ENCODE measurements at places on chromosomes 1 and 21. TPM values are rescaled to one million over a fixed set of nuclear protein-coding genes. Genes with fewer than 3 reads are reported as not detected.

DNA sequence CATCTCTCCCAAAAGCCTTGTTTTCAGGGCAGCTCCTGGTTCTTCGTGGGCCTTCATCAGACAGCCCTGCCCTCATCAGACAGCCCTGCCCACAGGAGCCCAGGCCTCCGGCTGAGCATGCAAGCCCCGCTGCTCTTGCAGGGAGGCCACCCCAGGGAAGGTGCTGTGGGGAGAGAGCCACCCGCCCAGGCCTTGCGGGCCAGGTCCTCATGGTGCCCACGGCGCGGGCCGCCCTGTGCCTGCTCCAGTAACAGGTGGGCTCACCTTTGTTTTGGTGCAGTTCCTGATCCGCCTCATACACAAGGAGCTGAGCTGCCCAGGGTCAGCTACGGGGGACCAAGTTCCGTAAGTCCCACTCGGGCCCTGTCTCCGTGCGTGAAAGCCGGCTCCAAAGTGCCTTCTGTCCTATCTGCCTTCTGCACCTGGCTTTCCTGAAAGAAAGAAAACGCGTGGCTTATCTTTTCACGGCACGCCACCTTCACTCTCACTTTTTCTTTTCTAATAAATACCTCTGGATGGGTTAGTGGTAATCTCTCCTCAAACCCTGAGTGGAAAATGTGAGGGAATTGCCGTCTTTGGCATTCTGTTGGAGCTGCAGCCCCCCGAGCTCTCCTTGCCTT, 65.9 kb downstream of the SLC37A1 start:
- no peak for DNase-seq

- DNase-seq: no peak
Observed at GRCh38 chr1:3460672-3461131, 6.2 kb downstream of the ARHGEF16 start.

DNA sequence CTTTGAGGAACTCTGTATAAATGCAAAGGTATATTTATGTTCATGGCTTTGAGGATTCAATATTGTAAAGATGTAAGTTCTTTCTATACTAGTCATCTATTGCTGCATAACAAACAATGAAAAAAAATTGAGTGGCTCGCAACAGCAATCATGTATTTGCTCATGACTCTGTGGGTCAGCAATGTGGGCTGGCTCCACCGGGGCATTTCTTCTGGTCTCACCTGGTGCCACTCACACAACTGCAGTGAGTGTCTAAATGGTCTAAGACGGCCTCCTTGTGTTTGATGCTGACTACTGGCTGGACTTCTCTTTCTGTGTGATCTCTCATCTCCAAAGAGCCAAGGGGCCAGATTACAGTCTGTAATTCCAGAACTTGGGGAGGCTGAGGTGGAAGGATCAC, 45.1 kb upstream of the EXO1 start:
- DNase-seq: no peak

Gene EFHD2
- 61.5 TPM for total RNA-seq

GRCh38 chr1:195113471-195113870, 1494.8 kb downstream of the KCNT2 start:
- DNase-seq: no peak

Gene UBXN10
- total RNA-seq: 0.39 TPM

DNA sequence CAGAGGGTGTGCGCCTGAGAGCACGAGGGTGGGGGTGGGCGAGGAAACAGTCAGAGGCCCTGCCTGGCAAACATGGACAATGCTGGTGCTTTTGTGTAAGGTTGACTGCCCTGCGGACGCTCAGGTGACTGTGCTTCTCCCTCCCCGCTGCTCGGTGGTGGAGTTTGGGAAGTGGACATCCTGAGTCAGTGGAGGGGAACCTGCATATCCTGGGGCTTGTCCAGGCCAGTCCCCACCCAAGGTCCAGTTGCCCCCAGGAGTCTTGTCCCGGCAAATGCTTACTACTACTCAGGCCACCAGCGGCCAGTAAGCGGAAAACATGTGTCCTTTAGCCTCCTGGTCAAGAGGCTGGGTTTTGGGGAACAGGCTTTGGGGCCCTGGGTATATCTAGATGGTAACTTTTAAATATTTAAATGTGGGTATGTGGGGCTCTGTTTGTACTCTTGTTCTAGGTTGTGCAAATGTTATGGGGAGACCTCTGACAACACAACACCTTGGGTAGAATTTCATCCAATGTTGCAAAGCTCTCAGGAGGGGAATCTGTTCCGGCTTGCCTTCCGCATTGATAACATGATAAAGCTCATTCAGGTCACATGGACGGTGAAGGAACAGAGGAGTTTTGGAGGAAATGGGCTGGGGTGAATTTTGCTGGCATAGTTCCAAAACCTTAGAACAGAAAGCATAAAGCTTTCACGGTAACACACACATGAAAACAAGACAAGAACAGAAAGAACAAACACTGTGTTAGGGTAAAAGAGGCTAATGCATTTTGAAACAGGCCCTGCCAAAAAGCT, 364.9 kb downstream of the PRDM2 start:
- DNase-seq: no peak

GRCh38 chr1:85295006-85295431, 18.6 kb upstream of the BCL10 start:
- no peak for DNase-seq

GRCh38 chr1:18722270-18722669, 91.6 kb downstream of the PAX7 start:
- no peak for DNase-seq

DNA sequence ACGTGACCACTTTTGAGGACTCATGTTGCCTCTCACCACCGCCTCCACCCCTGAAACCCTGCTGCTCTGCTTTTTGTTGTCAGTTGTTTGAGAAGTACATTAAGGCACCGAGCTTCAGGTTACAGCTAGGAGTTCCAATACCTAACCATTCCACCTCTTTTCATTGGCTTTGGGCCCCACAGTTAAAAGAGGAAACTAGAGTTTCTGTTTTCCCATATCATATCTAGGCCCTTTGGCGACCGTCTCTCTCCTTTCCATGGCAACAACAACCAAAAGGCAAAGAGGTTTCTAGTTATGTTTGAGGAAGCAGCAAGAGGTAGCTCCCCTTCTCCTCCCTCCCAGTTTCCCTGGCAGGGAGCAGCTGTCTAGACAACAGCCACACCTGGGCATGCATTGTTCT, 5.9 kb downstream of the ANKRD35 start:
- no peak for DNase-seq

GRCh38 chr21:32120230-32120629, 158.6 kb downstream of the MIS18A start:
- no peak for DNase-seq

Gene PTAFR
- 4.2 TPM for total RNA-seq

Gene CR1
- total RNA-seq: 9.8 TPM

DNA sequence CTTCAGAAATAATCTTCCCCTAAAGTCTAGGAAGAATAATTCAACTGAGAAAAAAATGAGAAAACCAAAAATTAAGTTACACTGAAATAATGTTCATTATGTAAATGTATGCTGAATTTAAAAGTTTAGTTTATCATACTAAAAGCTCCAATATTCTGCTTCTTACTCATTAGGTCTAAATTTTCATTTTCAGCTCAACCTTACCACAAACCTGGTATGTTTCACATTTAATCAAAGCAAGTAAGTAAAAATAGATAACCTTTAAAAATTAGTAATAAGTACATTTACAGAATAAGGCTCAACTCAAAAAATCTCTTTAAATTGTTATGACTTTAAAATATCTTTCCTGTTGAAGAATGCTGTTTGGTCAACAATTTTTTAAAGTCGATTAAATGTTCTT, 15.0 kb downstream of the BTG3 start:
- no peak for DNase-seq

DNA sequence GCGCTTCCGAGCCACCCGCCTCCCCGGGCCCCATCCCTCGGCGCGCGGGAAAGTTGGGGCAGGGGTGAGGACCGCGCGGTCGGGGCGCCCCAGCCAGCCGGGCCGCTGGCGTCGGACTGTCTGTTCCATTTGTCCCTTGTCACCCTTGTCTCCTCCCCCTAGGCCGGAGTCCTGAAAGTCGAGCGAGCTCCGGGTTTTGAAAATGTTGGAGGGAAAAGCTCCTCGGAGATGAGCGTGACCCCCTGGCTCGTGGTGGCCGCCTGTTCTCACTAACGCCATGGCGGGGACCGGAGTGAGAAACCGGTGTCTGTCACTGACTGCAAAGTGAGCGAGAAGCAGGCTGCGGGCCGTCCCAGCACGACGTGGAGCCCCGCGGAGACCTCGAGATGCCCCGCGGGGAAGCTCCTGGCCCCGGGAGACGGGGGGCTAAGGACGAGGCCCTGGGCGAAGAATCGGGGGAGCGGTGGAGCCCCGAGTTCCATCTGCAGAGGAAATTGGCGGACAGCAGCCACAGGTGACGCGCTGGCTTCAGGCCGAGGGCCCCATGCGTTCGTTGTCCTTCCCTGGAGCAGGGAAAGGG, 491 bp downstream of the PER3 start:
- DNase-seq: no peak

Gene SERPINC1
- total RNA-seq: not detected

Gene ZSWIM5
- total RNA-seq: 3.7 TPM

DNA sequence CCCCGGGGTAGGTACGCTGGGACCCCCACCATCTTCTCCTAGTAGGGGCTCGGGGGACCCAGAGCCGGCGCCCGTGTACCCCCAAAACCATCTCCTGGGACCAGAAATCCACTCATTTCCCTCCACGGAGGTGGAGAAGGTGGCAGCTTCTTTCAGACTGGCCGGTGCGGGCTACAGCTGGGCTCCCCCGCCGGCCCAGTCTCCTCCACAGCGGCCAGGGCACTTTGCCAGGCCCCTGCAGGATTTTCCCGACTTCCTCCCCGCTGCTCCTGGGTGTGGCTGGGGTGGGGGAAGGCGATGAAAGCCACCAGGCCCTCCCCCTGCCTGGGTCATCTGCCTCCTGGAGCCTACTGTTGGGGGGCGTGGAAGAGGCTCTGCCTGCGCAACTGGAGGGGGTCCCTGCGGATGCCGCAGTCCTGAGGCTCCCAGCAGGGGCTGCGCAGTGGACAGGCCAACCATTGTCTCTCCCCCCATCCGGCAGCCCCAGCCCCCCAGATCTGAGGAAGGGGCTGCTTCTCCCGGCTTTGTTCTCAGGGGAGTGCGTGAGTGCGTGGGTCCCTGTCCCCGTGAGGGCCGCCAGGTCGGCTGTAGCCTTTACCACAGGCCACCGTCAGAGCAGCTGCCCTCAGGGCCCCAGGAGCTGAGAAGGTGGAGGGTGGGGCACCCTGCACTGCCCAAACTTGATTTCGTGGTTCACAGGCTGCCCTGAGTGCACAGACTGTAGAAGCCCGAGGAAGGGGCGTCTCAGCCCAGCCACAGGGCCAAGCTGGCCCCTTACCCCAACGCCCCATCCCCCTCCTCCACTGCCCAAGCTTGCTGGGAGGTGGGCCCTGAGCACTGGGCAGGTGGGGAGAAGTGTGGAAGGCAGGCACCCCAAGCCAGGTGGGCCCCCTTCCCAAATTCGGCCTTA, 1.3 kb downstream of the AGRN start:
- no peak for DNase-seq

- DNase-seq: no peak
Observed at GRCh38 chr21:46596201-46596600, 8.7 kb downstream of the S100B start.

Gene LCE1A
- not detected for total RNA-seq

- no peak for DNase-seq
Observed at GRCh38 chr1:12001996-12002493, 17.3 kb upstream of the MIIP start.

GRCh38 chr21:35204850-35205541, 155.9 kb upstream of the RUNX1 start:
- peak; percentile 34 for DNase-seq

- DNase-seq: no peak
Observed at GRCh38 chr1:99250728-99251127, 13.6 kb upstream of the PLPPR4 start.

GRCh38 chr1:37255136-37255795, 219.1 kb upstream of the ZC3H12A start:
- DNase-seq: no peak

- DNase-seq: no peak
Observed at GRCh38 chr1:220159041-220159440, 65.1 kb downstream of the IARS2 start.

GRCh38 chr1:26364956-26365355, 7.6 kb downstream of the ZNF683 start:
- no peak for DNase-seq

- DNase-seq: no peak
Observed at GRCh38 chr1:152061952-152062351, 25.1 kb upstream of the S100A11 start.

- no peak for DNase-seq
Observed at GRCh38 chr21:38334866-38335265, 78.1 kb downstream of the KCNJ15 start.

DNA sequence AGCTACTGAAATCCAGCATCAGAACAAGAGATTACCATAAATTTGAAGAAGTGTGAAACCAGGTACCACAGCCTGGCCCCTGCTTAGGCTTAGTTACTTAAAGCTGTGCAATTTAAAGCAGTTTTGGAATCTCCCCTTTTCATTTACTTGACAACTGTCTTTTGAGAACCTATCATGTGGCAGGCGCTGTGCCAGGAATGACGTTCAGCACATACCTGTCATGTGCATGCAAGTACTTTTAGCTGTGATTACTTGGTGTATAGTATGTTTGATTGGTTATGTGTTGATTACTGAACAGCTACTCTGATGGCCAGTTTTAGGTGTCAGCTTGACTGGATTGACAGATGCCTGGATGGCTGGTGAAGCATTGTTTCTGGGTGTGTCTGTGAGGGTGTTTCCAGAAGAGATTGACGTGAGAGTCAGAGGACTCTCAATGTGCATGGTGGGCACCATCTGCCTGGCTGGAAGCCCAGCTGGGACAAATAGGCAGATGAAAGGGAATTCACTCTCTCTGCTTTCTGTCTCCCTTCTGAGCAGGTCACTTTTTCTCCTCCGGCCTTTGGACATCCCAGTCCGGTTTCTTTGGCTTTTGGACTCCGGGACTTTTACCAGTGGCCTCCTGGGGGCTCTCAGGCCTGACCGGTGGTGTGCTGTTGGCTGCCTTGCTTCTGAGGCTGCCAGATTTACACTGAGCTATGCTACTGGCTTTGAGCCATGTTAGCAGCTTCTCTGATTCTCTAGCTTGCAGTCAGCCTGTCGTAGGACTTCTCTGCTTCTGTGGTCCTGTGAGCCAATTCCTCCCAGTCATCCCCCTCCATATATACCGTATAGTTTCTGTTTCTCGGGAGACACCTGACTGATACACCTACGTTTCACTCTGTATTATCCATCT, 178.0 kb downstream of the RYR2 start:
- DNase-seq: no peak

GRCh38 chr1:78620666-78621065, 418 bp downstream of the IFI44L start:
- DNase-seq: no peak

Gene OR2C3
- total RNA-seq: not detected

Measured in tibial nerve (tissue), 4 donors.